ENCODE measurements at places on chromosomes 16 and 17.

- DNase-seq = no peak
These were observed 31.5 kb upstream of the SHISA9 start for GRCh38 chr16:12869698-12870427.

GRCh38 chr17:56838687-56839086, 4.7 kb downstream of the DGKE start:
- no peak for DNase-seq

- peak; percentile 4 for DNase-seq
These were observed 965 bp downstream of the INTS2 start for GRCh38 chr17:61926826-61927207.

GRCh38 chr17:8832711-8833352, 33.7 kb upstream of the MFSD6L start:
- no peak for DNase-seq

DNA sequence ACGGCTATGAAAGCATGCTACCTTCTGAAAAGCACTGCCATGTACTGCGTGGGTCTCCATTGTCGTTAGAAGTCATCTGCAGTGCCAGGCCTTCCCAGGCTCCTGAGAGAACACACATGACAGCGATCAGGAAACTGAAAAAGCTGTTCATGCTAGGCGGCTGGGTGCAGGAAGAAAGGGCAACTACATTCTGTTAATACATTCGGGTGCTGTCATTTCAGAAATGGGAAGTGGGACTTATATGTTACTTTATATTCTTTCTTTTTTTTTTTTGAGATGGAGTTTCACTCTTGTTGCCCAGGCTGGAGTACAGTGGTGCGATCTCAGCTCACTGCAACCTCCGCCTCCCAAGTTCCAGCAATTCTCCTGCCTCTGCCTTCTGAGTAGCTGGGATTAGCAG, 19.9 kb downstream of the CFAP20 start:
- DNase-seq = no peak

DNA sequence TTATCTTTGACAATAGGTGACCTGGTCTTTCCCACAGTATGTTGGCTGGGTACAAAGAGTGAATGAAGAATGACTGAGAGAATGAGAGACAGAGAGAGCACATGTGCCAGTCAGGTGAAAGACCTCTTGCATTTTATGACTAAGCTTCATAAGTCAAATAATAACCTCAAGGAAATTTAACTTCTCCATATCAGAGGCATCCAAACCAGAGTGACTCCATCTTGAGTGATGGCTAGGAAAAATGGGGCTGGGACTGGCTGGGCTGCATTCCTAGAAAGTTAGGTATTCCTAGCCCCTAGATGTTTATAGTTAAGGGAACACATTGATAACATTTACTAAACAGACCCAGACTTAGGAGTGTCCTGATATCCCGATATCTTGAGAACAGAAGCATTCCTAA, 3.9 kb upstream of the RBL2 start:
- no peak for DNase-seq

GRCh38 chr16:28140788-28141618, 70.8 kb downstream of the XPO6 start:
- DNase-seq = no peak

DNA sequence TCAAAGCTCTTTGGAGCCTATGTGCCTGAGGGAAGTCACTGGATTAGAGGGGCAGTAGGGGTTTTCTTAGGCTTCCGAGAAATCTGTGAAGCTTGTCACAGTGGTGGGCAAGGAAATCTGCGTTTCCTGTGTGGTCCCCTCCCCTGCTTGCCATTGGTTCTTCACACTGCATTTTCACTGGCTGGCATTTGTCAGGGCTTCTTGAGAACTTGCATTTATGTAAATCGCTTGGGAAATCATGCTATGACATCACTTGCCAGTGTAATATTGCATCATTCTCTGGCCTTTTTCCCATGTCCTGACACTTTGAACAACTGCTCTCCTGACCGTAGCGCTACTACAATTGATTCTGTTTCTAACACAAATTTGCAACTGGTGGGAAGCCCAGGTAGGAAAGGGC, 1.8 kb downstream of the CACNG3 start:
- no peak for DNase-seq

- DNase-seq = no peak
These were observed 5.2 kb upstream of the TSPOAP1 start for GRCh38 chr17:58333736-58334207.

GRCh38 chr16:49097964-49098363, 183.7 kb downstream of the CBLN1 start:
- DNase-seq = no peak

DNA sequence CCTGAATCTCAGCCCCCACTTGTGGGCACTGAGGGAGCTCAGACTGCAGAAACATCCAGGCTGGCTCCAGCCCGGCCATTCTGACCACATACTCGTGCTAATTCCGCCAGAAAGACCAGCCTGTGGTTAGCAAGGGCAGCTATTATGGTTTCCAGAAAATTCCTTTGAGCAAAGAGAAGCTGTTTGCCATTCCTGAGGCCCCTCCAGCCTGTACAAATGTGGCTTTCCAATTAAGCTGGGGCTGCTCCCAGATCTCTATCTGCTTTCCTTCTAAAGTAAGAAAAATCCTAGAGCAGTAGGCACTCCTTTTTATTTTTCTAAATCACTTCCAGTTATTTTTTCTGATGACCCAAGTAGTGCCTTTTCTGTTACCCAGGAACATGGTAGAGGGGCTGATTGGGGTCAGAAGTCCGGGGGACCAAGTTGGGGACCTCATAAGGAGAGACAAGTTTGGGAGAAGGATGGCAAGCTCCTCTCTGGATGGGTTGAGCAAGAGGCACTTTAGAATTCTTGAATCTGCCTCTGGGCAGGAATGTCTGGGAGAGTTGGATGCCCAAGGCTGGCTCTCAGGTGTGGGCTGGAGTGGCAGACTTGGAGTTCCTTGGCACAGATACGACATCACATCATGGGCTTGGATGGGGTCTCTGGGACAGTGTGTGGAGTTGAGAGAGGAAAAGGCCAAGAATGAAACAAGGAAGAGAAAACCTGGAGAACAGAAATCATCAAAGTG, 83.3 kb upstream of the TNRC6C start:
- peak; percentile 78 for DNase-seq

DNA sequence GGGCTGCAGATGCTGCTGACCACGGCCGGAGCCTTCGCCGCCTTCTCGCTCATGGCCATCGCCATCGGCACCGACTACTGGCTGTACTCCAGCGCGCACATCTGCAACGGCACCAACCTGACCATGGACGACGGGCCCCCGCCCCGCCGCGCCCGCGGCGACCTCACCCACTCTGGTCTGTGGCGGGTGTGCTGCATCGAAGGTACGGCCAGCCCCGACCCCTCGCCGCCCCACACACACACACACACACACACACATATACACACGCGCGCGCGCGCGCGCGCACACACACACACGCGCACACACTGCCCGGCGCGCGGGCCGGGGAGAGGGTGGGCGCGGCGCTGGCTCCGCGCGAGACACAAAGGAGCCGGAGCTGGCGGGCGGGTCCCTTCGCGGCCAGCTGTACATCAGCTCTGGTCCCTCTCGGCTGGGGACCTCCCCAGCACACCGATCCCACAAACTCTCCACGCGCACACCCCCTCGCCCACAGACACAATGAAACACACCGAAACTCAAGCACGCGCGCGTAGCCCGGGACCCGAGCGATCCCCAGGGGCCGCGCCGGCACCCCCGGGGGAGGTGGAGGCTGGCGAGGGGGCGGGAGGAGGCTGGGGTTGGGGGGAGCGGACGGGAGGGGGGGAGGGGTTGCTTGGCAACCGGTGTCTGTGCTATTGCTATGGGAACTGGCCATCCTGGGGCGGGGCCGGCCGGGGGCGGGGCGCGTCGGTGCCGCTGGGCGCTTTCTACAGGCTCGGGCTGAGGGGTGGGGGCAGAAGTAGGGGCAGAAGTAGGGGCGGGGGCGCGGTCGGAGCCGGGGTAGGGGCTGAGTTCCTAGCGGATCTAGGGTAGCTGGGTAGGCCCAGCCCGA, 658 bp downstream of the CACNG4 start:
- no peak for DNase-seq

- peak; percentile 34 for DNase-seq
These were observed 129.7 kb upstream of the CHMP6 start for GRCh38 chr17:80861892-80862291.

GRCh38 chr16:82758406-82758805, 131.6 kb downstream of the CDH13 start:
- DNase-seq = no peak

DNA sequence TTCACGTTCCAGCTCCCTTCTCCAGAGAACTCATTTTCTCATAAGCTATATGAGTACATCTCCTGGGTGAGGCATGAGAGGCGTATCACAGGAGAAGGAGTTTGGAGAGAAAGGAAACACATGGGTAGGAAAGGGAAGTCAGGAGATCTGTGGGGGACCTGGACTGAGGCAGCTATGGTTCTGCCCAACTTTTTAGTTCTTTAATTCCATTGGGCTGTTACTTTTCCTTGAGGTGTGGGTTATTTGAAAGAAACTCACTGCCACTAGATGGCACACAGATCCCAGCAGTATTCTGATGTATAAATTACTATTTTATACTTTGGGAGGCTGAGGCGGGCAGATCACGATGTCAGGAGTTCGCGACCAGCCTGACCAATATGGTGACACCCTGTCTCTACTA, 63.6 kb downstream of the NUP93 start:
- peak; percentile 49 for DNase-seq

GRCh38 chr17:64150237-64151015, 20.5 kb upstream of the ERN1 start:
- no peak for DNase-seq

DNA sequence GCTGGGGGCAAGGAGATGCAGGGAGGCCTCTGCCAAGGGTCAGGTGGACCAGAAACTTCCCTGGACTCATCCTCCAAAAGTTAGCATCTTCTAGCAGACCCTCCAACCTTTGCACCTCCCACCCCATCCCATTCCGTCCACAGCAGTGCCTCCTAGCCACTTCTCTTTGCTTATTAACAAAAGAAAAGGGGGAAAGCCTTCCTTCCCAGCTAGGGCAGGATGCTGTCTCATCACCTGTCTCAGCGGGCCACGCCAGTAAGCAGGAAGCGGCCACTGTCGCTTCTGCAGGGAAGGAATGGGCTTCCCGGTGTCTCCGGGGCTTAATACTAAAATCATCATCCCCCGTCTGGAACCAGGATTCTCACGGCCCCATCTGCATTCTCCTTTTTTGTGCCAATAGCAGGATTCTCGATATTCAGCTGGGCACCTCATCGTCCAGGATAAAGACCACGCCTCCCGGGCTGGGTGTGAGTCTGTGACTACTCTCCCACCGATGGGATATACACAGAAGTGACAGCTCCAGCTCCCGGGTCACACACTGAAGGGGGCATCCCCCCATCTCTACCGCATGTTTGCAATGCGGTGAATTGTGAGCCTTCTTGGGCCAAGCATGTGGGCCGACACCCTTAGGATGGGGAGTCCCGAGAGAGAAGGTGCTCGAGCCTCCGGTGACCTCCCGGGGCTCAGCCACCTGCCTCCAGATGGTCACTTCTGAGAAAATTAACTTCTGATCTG, 15.5 kb upstream of the RBFOX3 start:
- no peak for DNase-seq

GRCh38 chr17:58710948-58711552, 18.6 kb downstream of the RAD51C start:
- peak; percentile 65 for DNase-seq

DNA sequence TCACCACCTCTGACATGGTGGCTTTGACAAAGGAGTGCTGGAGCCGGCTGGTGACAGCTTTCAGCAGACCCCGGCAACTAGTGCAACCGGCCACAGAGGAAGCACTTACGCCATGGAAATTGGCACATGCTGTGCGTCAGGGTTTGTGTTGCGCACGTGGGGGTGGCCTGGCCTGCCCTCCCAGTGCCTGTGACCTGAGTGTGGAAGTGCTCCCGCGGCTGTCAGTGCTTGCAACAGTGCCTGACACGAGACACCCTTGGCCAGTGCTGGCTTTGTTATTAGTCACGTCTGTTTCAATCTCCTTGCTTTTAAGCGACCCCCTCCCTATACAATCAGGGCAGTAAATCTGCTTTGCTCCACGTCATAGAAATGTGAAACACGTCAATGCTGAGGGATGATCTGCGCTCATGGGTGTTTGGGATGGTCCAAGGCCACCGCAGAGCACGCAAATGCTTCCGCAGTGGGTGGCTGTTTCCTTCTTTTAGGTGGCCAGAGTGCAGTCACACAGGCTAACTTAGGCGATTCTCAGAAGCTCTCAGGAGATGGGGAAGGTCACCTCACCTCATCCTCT, 64.3 kb downstream of the PGS1 start:
- DNase-seq = peak; percentile 20

DNA sequence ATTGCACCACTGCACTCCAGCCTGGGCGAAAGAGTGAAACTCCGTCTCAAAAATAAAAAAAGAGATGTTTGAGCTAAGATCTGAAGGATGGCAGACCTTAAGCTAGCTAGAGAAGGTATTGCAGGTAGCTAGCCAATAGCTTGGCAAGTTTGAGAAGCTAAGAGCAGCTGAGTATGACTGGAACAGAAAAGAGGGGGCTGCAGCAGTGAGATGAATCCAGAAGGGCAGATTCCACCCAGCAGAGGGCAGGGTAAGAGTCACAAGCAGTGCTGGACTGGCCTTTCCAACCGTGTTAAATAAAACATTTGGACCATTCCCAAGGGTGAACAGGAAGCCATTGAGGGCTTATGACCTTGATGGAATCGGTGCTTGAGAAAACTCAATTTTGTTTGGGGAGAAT, 5.7 kb upstream of the PHAF1 start:
- DNase-seq = peak; percentile 23

DNA sequence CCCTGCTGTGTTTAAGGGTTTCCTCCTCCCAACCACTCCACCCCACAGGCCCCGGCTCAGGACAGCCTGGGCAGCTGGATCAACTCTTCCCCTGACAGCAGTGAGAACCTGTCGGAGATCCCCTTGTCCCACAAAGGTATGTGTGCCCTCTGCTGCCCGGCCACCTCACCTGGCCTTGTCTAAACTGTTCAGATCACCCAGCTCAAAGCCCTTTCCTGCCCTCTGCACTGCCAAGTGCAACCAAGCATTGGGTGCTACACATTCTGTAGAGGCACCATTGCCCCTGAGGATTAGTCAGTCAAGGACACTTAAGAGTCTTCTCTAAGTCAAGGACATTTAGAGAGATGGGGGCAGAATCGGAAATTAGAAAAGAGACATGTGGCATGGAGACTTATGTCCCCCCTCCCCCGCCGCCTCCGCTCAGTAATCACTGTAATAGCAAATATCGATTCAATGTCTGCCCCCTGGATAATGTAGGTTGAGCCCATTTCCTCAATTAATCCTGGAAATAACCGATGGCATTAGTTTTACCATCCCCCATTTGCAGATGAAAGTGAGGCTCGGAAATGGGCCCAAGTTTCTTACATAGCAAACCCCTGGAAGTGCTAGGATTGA, 8.1 kb downstream of the BTBD17 start:
- no peak for DNase-seq
